Activated T-cell treated with anti-CD3 and anti-CD28 coated beads for 48 hours (primary cell): ENCODE measurements at places on chromosomes 6 and 20.

DNA sequence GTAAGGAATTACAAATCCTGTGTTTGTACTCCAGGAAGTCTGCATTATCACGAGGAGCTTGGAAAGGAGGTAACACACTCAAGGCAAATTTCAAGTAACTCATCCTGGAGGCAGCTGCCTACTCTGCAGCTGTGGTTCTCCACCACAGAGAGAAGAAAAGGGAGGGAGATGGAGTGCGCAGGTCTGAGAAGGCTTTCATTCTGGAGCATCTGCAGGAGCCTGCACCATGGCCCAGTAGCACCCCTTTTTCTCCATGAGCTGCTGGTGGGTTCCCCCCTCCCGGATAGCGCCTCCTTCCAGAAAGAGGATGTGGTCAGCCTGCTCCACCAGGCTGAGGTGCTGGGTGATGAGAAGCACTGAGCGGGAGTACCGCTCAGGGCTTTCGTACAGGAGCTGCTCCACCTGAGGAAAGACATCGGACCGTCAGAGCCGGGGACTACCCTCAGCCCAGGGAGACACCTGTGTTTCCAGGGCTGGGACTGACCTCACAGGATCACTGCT lies 1.6 kb upstream of the PSMB8 start:
- no peak for DNase-seq

DNA sequence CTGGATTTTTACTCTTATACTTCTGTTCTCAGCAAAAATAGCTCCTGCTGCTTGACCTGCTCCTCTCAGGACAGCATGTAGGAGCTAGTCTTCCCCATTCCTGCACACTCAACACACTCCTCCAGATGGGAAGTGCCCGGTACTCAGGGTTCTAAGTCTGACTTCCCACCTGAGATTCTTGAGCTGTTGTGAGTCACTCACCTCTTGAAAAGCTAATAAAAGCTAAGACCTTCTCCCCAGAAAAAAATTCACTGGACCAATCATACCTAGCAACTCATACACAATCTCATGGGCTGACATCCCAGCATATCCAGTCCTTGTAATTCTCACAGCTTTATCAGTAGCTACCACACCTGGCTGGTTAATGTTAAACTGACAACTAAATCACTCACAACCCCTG lies 53.5 kb downstream of the TRPC4AP start:
- no peak for DNase-seq

- DNase-seq = no peak
Measured at GRCh38 chr6:30935018-30935417, 3.0 kb upstream of the SFTA2 start.

GRCh38 chr6:128538763-128539162 lies 18.4 kb upstream of the PTPRK start:
- no peak for DNase-seq

DNA sequence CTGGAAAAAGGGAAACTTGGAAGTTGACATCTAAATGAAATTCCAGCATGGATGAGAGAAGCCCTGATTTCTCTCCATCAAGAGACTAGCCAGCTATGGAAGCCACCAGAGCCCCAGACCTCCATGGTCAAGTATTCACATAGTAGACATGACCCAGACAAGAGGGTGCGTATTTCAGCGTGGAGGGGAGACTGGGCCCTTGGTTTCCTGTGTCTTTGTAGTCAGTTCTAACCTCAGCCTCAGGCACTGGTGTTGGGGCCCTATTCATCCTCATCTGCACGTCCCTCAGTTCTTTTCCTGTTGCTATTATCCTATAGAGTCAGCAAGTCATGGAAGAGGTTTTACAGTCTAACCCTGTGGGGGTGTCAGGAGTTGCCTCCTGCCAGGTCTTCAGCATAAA lies 12.5 kb downstream of the GNL1 start:
- no peak for DNase-seq

- DNase-seq = no peak
Measured at GRCh38 chr6:91697010-91697695, 1110.3 kb upstream of the MAP3K7 start.
